ENCODE measurements at places on chromosomes 16 and 17. TPM values are rescaled to one million over a fixed set of nuclear protein-coding genes. Genes with fewer than 3 reads are reported as not detected.

The CRYM gene
- total RNA-seq, result 0.39 TPM

The MSI2 gene
- total RNA-seq, result 30.5 TPM

The KRT32 gene
- not detected for total RNA-seq

The SLC13A5 gene
- total RNA-seq, result not detected

The GPR142 gene
- not detected for total RNA-seq

The TNS4 gene
- total RNA-seq, result 0.26 TPM

The GPT2 gene
- total RNA-seq, result 13.4 TPM

The MT1F gene
- total RNA-seq, result 0.39 TPM

The MT1A gene
- not detected for total RNA-seq

The NPIPA1 gene
- 44.2 TPM for total RNA-seq

The USP6 gene
- total RNA-seq, result 0.78 TPM

The ABCC12 gene
- under 0.01 TPM for total RNA-seq

The SCGB1C2 gene
- not detected for total RNA-seq

The KRT39 gene
- not detected for total RNA-seq

The DYNLRB2 gene
- total RNA-seq, result 1.1 TPM

The OMG gene
- not detected for total RNA-seq

The KRTAP9-4 gene
- total RNA-seq, result not detected

The NPB gene
- 0.13 TPM for total RNA-seq

The IL34 gene
- 7.1 TPM for total RNA-seq

The KRTAP3-1 gene
- not detected for total RNA-seq

The KRT13 gene
- total RNA-seq, result not detected

The KRTAP2-3 gene
- total RNA-seq, result 0.26 TPM

The HAP1 gene
- total RNA-seq, result 0.11 TPM

The CCL11 gene
- total RNA-seq, result not detected

The PSMD11 gene
- 89.1 TPM for total RNA-seq

The MYO15A gene
- 1.4 TPM for total RNA-seq

Data from articular chondrocyte of knee joint (primary cell).